Diencephalon (tissue), 1 donor: ENCODE measurements at places on chromosomes 4 and X. TPM values are rescaled to one million over a fixed set of nuclear protein-coding genes. Genes with fewer than 3 reads are reported as not detected.

The LRRC66 gene
- 0.46 TPM for total RNA-seq

The MED14 gene
- total RNA-seq, result 25.6 TPM

The LRCH2 gene
- 40.6 TPM for total RNA-seq

The SPP1 gene
- total RNA-seq, result 401 TPM

The F8A3 gene
- 1.4 TPM for total RNA-seq

The SLC6A14 gene
- total RNA-seq, result not detected

The MOSPD2 gene
- 15.5 TPM for total RNA-seq

The MAGEA6 gene
- total RNA-seq, result not detected

The TMEM154 gene
- 0.69 TPM for total RNA-seq

The TEX11 gene
- total RNA-seq, result not detected

The FREM3 gene
- 3.2 TPM for total RNA-seq

The SLC2A9 gene
- total RNA-seq, result 5.3 TPM

The EVC gene
- total RNA-seq, result 3.0 TPM

The WWC2 gene
- 21.0 TPM for total RNA-seq
